Activated CD4-positive, alpha-beta T cell treated with anti-CD3 and anti-CD28 coated beads, Interleukin-2, amount 10 ng/mL, durations not matched to agents 24 days and 14 days (primary cell): ENCODE measurements at places on chromosomes 2 and 18. TPM values are rescaled to one million over a fixed set of nuclear protein-coding genes. Genes with fewer than 3 reads are reported as not detected.

Gene LIMS3
- total RNA-seq: 0.16 TPM in 1 of 2 replicates, not detected in the other

Gene KHK
- total RNA-seq: 13.4 and 13.9 TPM in 2 replicates

Gene ABCB11
- not detected in 2 replicates for total RNA-seq

Gene FHOD3
- not detected in 2 replicates for total RNA-seq

Gene SMYD1
- not detected in 2 replicates for total RNA-seq

Gene TUBA3D
- not detected in 2 replicates for total RNA-seq

Gene SP140L
- total RNA-seq: 48.9 and 49.1 TPM in 2 replicates

Gene SMARCAL1
- total RNA-seq: 27.4 and 29.0 TPM in 2 replicates

Gene KRTCAP3
- total RNA-seq: 4.6 and 5.2 TPM in 2 replicates

Gene CD8A
- total RNA-seq: 1.1 and 1.3 TPM in 2 replicates

Gene NT5C1B
- total RNA-seq: not detected in 2 replicates
